ENCODE measurements at places on chromosomes 6 and 20.

GRCh38 chr20:49891476-49892110, 23.7 kb downstream of the SPATA2 start:
- DNase-seq = no peak

GRCh38 chr6:107539409-107539808, 49.5 kb downstream of the SOBP start:
- no peak for DNase-seq

DNA sequence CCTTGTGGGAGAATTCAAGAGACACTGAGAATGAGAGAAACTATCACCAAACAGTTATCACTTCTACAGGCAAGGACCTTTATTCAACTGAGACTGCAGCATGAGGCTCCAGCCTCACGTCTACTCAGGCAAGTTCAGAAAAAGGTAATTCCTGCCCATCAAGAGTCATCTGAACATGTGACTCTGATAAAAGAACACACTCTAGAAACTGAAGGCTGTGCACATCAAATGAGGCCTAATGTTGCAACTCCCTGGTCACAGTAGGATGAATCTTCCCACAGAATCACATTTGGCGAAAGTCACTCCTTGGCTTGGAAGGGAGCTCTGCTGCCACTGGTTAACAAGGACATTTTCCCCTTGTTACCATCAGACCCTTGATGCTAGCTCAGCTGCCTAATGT, 71.2 kb upstream of the EMILIN3 start:
- no peak for DNase-seq

- DNase-seq = peak; percentile 96
These were observed 51.3 kb downstream of the PTPN1 start for GRCh38 chr20:50561379-50562078.

- no peak for DNase-seq
These were observed 5.7 kb downstream of the NT5E start for GRCh38 chr6:85455471-85456026.

GRCh38 chr6:8108031-8108660, 5.8 kb upstream of the EEF1E1 start:
- peak; percentile 95 for DNase-seq

- peak; percentile 87 for DNase-seq
These were observed 400.2 kb downstream of the QKI start for GRCh38 chr6:163814494-163815364.

DNA sequence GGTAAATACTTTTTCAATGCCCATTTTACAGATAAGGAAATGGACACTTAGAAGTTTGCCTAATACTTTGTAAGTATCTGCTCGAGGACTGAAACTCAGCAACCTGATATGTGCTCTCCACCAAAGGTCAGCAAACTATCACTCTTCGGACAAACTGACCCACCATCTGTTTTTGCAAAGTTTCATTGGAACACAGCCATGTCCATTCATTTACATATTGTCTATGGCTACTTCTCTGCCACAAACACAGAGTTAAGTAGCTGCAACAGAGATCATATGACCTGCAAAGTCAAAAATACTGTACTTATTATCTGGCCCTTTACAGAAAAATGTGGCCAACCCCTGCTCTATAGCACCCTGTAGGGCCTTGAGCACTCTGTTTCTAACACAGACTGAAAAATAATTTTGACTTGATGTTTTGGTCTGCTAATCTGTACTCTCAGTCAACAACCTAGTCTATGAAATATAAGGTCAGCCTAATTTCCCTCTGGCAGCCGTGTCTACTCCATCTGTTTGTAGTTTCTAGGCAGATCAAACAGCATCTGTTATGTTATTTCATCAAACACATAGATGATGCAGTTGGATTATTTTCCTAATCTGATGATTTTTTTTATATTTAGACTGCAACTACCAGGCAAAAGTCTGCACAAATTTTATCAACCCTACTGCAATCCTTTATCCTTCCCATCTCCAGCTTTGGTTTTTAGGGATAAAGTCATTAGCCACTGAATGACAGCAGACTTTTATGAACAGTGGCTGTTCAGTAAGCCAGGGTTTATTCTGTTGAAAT, 41.4 kb upstream of the BEND6 start:
- DNase-seq = no peak

DNA sequence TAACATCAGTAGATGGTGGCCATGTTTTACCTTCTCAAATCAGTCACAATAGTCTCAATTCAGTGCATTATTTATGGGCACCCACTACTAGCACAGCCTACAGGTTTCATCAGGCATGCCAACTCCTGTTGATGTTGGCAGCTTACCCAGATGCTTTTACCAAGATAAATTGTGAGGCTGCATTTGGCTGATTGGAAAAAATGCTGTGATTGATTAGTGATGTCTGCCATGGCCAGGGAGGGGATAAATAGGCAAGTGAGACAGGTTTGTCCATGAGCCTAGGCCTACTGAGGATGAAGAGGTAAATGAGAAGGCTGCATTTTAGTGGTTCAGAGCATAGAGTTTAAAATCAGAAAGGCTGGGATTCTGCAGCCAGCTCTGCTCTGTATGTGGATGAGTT, 227.1 kb downstream of the NFATC2 start:
- DNase-seq = no peak

DNA sequence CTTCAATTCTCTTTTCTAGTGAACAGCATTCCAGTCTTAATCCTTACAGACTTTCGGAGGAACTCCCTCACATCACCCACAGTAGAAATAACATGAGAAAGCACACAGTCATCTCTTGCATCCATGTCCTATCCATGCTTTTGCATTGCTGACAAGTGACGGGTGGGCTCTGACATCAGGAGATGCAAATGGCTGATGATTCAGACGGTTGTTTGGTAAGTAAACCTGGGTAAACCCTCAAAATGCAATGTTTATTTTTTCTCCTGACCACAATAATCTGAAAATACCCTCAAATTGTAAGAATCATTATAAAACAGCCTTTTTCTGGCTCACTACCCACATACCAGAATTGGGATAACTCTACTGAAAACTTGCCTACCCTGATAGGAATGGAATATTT, 792.0 kb downstream of the MAFB start:
- DNase-seq = peak; percentile 93

DNA sequence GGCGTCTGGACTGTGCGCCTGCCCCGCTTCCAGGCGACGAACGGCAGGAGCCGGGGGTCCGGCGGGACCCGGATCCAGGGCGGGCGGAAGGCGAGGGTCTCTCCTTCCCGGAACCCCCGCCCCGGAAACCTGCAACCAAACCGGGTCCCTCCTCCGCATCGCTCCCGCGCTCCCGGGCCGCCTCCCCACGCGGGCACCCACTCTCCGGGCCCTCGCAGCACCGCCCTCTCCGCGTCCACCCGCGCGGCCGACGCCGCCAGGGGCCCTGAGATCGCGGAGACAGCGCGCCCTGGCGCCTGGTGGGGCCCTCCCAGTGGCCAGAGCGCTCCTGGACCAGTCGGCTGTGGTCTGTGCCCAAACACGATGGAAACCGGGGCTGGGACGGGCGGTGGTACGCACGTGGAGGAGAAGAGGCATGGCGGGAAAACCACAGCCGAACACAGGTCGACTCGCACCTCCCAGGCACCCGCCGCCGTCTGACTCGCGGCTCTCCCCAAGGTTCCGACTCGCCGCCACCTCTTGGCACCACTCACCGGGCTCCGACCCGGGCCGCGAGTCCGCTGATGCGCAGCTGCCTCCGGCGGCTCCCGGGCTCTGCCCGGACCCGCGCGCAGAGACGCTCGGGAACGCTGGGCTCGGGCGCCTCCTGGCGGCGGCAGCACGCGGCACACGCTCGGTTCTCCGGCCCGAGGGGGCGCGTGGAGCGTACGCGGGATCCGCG, 7.9 kb downstream of the NKX2-2 start:
- DNase-seq = peak; percentile 69

DNA sequence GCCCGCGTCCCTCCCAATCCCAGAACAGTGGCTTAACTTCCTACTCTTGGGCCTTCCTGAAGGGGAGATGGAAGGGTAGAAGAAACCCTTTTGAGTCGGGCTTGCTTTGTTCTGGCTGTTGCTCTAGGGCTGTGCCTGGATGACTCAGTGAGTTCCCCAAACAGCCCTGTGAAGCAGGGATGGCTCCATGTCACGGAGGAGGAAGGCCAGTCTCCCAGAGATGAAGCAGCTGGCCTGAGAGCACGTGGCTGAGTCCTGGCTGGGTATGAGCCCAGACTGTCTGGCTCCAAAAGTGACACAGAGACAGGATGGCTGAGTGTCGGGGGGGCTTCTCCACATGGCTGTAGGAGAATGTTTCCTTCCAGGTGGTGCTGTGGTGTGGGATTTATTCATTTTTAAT, 4.6 kb downstream of the SYTL3 start:
- DNase-seq = peak; percentile 97

DNA sequence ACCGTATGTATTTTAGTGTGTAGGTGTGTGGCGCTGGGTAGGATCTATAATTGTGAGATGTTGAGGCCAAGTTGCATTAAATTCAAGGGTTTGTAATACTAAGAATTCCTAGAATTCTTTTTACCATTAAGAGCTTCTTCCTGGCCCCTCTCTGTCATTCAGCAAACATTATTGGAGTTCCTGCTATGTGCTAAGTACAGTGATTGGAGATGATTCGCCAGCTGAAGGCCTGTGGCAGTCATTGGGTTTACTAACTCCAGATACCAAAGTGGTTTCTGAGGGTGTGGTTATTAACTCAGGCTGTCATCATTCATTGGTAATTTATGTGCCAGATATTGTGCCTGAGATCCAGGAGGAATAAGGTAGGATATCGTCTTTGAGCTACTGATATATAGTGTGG, 167.1 kb downstream of the LAMA2 start:
- peak; percentile 2 for DNase-seq

GRCh38 chr20:63414720-63415430, 53.7 kb upstream of the CHRNA4 start:
- DNase-seq = no peak

DNA sequence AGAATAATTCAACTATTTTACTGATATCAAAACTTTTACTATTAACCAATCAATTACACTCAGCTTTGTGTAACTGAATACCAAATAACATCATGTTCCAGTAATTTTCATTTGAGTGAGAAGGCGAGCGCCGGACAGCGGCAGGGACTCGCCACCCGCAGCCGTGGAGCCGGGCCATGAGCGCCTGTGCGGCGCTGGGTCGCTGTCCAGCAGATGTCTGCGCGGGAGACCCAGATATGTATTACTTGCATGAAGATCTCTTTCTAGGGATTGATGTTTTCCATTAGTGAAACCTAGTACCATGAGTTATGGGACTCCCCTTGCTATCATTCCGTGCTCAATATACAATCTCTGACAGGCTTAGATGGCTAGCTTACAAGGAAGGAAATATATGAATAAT, 245.1 kb upstream of the PRSS16 start:
- DNase-seq = no peak

GRCh38 chr6:148708707-148709106, 38.1 kb upstream of the UST start:
- no peak for DNase-seq

GRCh38 chr20:48620507-48621375, 207.1 kb downstream of the PREX1 start:
- peak; percentile 80 for DNase-seq

DNA sequence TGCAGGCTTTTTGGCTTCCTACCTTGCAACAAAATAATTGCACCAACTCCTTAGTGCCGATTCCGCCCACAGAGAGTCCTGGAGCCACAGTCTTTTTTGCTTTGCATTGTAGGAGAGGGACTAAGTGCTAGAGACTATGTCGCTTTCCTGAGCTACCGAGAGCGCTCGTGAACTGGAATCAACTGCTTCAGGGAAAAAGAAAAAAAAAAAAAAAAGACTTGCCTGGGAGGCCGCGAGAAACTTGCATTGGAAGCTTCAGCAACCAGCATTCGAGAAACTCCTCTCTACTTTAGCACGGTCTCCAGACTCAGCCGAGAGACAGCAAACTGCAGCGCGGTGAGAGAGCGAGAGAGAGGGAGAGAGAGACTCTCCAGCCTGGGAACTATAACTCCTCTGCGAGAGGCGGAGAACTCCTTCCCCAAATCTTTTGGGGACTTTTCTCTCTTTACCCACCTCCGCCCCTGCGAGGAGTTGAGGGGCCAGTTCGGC, 420 bp downstream of the SOX4 start:
- peak; percentile 82 for DNase-seq

DNA sequence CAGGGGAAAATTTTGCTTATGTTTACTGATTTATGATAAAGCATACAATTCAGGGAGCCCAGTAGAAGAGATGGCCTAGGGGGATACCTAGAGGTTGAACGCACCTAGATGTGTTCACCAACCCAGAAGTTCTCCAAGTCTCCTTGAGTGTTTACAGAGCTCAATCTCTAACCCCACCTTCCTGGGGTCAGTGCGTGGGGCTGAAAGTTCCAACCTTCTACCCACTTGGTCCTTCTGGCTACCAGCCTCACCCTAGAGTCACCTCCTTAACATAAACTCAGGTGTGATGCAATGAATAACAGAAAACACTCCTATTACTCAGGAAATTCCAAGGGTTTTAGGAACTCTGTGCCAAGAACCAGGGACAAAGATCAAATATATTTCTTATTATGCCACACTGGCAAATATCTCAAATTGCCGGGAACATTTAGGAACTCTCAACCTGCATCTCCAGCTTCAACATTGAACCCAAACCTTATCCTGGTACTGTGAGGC, 26.4 kb downstream of the AFG1L start:
- peak; percentile 1 for DNase-seq

DNA sequence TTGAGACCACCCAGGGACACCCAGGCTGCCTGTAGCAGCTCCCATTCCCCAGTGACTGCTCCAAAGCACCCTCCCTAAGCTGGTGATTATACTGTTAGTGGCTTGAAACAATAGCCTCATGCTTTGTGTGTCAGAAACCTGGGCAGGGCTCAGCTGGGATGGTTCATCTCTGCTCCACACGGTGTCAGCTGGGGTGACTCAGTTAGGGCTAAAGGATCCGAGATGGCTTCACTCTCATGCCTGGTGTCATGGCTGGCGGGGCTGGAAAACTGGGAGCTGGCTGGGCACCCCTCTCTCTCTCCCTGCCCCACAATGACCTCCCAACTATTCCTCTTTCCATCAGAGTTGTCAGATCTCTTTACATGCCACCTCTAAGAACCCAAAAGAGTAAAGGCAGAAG, 44.4 kb downstream of the ANKRD60 start:
- DNase-seq = no peak

DNA sequence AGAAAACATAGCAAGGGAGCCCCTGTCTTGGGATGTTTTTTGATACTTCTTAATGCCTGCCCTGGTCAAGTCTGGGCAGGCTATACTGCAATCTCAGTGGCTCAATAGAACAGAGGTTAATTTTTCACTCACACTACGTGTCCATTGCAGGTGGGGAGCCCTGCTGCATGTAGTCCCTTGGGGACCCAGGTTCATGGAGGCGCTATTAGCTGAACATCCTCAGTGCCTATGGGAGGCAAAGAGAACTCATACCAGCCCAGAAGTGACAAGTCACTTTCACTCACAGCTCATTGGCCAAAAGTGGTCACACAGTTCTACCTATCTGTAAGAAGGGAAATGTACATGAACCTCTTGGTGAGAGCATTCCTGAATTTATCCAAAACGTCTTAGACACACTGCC, 23.2 kb downstream of the CGA start:
- no peak for DNase-seq

GRCh38 chr20:54122681-54123586, 50.9 kb downstream of the CYP24A1 start:
- no peak for DNase-seq

- DNase-seq = peak; percentile 20
These were observed 38.3 kb downstream of the COX4I2 start for GRCh38 chr20:31675828-31676608.
